Cardiac muscle cell (in vitro differentiated cells and primary cell): ENCODE measurements at places on chromosomes 16 and 17.
A peak's percentile ranks its signal among the peaks of the same experiment; 100 is the strongest.

GRCh38 chr17:80480248-80480647, 3.8 kb upstream of the NPTX1 start:
- no peaks in the 10 kb centered on the region for H3K36me3 ChIP-seq
- DNase-seq, result no peak
- no peak overlapping the region for H3K27ac ChIP-seq

DNA sequence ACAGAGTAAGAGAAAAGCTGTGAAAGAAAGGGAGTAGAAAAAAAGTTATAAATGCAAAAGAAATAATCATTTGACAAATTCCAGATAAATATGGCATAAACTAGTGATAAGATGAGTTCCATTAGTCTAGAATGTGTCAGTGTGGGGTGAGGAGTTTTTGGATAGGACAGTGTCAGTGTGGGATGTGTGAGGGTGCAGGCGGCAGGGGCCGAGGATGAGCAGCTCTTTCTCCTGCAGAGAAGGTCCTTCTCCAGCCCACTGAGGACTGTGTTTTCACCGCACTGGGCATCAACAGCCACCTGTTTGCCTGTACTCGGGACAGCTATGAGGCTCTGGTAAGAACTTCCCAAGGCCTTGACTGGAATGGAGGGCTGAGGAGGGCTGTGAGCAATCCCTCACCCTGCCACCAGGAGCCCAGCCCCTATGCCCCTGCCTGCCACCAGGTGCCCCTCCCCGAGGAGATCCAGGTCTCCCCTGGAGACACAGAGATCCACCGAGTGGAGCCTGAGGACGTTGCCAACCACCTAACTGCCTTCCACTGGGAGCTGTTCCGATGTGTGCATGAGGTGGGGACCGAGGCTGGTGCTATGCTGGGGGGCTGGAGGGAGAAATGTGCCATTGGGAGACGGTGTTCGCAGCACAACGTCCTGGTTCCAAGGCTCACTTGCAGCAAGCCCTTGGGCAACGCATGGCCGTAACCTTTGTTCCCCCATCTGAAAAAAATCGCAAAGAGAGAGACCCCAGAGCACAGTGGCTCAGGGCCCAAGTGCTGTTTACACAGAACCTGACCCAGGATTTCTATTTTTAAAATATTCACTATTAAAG, 13.1 kb downstream of the RAPGEFL1 start:
- H3K4me3 ChIP-seq, result no peak overlapping the region
- H3K36me3 ChIP-seq, result no peaks in the 10 kb centered on the region
- no peak for DNase-seq
- H3K4me1 ChIP-seq, result no peaks in the 10 kb centered on the region
- no peaks in the 10 kb centered on the region for H3K27me3 ChIP-seq

- H3K36me3 ChIP-seq, result no peaks in the 10 kb centered on the region
- peak; percentile 26 for DNase-seq
- H3K27ac ChIP-seq, result no peak overlapping the region
- no peaks in the 10 kb centered on the region for H3K27me3 ChIP-seq
- no peak overlapping the region for H3K4me3 ChIP-seq
- H3K4me1 ChIP-seq, result peaks cover 11% of the 10 kb centered on the region
These were observed 268.2 kb downstream of the STX8 start for GRCh38 chr17:9307313-9307998.

- peak; percentile 81 for DNase-seq
- H3K27ac ChIP-seq, result no peak overlapping the region
- no peaks in the 10 kb centered on the region for H3K27me3 ChIP-seq
- peaks cover 15% of the 10 kb centered on the region for H3K4me1 ChIP-seq
These were observed 2.3 kb downstream of the RPUSD1 start for GRCh38 chr16:785563-786535.

GRCh38 chr16:3118846-3119245, 6.5 kb downstream of the ZNF205 start:
- peaks cover 7% of the 10 kb centered on the region for H3K36me3 ChIP-seq
- H3K27me3 ChIP-seq, result no peaks in the 10 kb centered on the region
- H3K4me3 ChIP-seq, result no peak overlapping the region
- no peak for DNase-seq

DNA sequence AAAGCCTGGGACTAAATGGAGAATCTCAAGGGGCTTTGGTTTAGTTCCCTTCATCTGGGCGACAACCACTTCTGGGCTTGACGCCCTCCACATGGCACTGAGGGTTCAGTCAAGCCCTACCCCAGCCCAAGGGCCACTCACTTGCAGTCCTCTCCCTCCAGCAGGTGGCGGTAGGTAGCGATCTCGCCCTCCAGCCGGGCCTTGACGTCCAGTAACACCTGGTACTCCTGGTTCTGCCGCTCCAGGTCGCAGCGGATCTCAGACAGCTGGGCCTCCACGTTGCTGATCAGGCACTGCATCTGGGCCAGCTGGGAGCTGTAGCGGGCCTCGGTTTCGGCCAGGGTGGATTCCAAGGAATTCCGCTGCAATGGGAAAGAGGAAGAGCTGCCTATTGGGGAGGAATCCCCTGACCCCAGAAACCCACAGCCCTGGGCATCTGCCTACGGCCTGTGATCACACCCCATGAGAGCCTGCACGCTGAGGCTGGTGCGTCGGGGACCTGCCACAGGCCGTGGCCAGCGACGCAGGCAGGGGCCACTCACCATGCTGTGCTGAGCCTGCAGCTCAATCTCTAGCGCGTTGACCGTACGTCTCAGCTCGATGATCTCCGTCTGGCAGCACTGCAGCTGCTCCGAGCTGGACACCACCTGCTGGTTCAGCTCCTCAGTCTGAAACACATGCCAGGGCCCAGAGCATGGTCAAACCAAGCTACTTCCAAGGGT, 2.7 kb downstream of the KRT36 start:
- no peak overlapping the region for H3K4me3 ChIP-seq
- H3K36me3 ChIP-seq, result no peaks in the 10 kb centered on the region
- no peaks in the 10 kb centered on the region for H3K4me1 ChIP-seq
- no peak for DNase-seq
- H3K27me3 ChIP-seq, result peaks cover 7% of the 10 kb centered on the region

DNA sequence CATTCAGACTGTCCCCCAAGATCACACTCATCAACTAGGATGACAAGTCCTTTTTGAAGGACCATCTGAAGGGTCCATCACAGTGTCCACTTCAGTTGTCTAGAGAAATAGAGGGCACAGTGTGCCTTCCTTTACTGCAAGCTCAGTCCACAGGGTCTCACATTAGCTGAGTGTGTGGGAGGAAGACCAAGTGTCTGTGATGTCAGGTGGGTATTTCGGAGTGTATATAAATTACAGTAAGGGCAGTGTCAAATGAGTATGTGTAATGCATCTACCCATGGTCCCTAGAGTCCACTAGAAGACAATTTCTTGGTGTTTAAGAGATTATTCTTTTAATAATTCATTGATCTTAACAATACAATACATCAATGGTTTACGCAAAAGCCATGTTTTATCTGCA, 272.2 kb downstream of the CDH13 start:
- no peaks in the 10 kb centered on the region for H3K4me1 ChIP-seq
- no peaks in the 10 kb centered on the region for H3K27me3 ChIP-seq
- H3K4me3 ChIP-seq, result no peak overlapping the region
- no peak overlapping the region for H3K27ac ChIP-seq

DNA sequence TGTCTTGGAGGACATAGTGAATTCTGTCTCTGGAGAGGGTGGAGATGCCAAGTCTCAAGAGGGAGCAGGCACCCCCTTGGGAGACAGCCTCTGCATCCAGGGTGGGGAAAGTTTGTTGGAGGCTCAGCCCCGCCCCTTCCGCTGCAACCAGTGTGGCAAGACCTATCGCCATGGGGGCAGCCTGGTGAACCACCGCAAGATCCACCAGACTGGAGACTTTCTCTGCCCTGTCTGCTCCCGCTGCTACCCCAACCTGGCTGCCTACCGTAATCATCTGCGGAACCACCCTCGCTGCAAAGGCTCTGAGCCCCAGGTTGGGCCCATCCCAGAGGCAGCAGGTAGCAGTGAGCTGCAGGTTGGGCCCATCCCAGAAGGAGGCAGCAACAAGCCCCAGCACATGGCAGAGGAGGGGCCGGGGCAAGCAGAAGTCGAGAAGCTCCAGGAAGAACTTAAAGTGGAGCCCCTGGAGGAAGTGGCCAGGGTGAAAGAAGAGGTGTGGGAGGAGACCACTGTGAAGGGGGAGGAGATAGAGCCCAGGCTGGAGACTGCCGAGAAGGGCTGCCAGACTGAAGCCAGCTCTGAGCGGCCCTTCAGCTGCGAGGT, 5.2 kb downstream of the ZNF646 start:
- no peak overlapping the region for H3K27ac ChIP-seq
- no peak overlapping the region for H3K4me3 ChIP-seq
- no peaks in the 10 kb centered on the region for H3K4me1 ChIP-seq

DNA sequence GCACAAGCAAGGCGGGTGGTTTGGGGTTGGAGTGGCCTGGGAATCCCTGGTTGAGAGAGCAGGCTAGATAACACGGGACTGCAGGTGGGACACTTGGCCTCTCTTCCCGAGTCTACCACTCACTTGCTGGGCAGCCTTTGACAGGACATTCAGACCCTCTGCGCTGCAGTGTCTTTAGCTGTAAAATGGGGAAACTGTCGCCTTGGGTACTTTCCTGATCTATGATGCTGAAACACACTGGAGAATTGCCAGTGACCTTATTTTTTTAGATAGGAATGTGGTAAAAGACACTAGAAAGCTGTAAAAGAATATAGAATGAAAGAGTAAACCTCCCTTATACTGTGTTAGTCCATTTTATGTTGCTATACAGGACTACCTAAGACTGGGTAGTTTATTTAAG, 30.5 kb downstream of the KSR1 start:
- no peak overlapping the region for H3K4me3 ChIP-seq
- H3K27me3 ChIP-seq, result no peaks in the 10 kb centered on the region
- no peaks in the 10 kb centered on the region for H3K36me3 ChIP-seq
- peaks cover 21% of the 10 kb centered on the region for H3K4me1 ChIP-seq

- no peak for DNase-seq
- no peak overlapping the region for H3K27ac ChIP-seq
- H3K4me3 ChIP-seq, result no peak overlapping the region
- H3K36me3 ChIP-seq, result peaks cover 32% of the 10 kb centered on the region
These were observed 21.3 kb downstream of the UBN1 start for GRCh38 chr16:4868535-4868934.

DNA sequence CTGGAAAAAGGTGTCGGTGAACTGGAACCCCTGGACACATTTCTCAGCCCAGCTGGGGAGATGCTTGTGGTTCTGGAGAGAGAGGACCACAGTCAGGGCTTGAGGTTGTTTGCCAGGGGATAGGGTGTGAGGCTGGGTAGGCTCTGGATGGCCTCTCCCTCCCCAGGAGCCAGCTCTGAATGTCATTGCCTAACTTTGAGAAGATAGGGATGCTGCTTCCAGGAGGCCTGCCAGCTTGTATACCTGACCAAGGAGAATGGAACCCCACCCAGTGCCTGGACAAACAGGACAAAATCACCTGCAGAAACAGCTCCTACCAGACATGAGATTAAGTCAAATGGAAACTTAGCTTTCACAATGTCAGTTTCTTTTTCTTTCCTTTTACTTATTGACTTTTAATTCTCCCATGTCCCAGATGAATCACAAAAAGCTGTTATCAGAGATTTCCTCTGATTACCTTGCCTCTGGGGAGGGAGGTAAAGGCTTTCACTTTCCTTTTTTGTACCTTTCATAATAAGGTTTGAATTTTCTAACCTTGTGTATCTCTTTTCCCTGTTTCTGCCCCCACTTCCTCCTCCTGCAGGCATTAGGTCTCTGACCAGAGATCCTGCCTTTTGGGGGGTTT, 29.8 kb upstream of the PLLP start:
- H3K27ac ChIP-seq, result no peak overlapping the region
- H3K36me3 ChIP-seq, result no peaks in the 10 kb centered on the region
- no peak for DNase-seq
- no peaks in the 10 kb centered on the region for H3K27me3 ChIP-seq
- H3K4me1 ChIP-seq, result peaks cover 8% of the 10 kb centered on the region

GRCh38 chr17:78226055-78226758, 5.2 kb upstream of the TMEM235 start:
- no peak for DNase-seq
- no peaks in the 10 kb centered on the region for H3K36me3 ChIP-seq
- H3K4me1 ChIP-seq, result no peaks in the 10 kb centered on the region
- no peak overlapping the region for H3K4me3 ChIP-seq
- H3K27me3 ChIP-seq, result peaks cover 25% of the 10 kb centered on the region
- no peak overlapping the region for H3K27ac ChIP-seq

GRCh38 chr17:67130768-67131167, 86.4 kb downstream of the CACNG1 start:
- DNase-seq, result no peak
- no peaks in the 10 kb centered on the region for H3K4me1 ChIP-seq
- no peak overlapping the region for H3K4me3 ChIP-seq
- H3K27ac ChIP-seq, result no peak overlapping the region
- no peaks in the 10 kb centered on the region for H3K27me3 ChIP-seq
- peaks cover 12% of the 10 kb centered on the region for H3K36me3 ChIP-seq

DNA sequence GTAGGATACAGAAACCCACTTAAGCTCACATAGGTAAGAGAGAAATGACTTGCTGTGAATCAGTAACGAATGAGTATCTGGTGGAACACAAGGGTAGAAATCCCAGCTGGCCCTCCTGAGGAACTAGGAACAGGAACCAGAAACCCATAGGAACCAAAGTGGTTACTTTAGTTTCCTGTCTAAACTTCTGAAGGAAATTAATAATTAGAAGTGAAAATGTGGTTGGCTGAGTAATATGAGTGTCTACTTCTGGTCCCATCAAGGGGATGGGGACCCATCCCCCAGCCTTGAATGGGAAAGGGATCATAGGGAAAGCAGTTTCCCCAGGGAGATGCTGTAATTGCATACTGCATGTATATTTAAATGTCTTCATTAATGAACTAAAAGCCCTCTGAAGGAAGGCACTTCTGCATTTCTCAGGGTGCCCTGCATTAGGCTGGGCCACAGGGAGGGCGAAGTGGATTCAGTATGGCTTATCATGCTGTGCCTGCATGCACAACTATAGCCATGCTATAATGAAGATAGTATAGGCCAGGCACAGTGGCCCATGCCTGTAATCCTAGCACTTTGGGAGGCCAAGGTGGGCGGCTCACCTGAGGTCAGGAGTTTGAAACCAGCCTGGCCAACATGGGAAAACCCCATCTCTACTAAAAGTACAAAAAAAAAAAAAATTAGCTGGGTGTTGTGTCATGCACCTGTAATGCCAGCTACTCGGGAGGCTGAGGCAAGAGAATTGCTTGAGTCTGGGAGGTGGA, 45.6 kb downstream of the CYB5B start:
- no peak overlapping the region for H3K27ac ChIP-seq
- no peaks in the 10 kb centered on the region for H3K36me3 ChIP-seq
- no peak for DNase-seq
- no peak overlapping the region for H3K4me3 ChIP-seq

DNA sequence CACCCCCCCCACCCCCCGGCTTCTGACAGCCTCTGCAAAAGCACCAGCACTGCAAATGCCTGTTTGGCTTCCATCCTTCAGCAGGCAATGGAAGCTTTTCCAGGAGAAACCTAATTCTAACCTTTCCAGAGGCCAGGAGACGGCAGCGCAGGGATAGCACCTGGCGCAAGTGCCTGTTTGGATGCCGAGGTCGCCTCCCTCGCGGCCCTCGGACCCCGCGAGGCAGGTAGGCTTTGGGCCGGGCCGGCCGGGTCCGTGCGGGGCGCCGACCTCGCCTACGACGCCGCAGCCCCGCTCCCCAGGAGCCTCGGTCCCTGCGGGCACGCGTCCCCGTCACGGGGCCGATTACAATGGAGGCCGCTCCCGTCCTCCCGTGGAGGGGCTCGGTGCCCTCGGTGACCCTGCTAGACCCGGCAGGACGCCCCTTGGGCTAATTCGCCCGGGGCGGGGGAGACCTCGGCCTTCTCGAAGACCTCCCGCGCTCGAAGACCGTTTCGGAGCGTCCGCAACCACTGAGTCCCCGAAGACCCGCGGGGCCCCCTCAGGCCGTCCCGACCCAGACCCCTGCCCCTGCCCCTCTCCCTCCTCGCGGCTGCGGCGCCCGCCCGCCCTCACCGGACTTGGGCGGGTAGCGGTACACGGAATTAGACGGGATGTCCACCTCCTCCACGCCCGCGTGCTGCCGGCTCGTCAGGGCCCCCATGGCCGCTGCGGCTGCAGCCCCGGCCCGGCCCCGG, 587 bp downstream of the RNF157 start:
- peaks cover 29% of the 10 kb centered on the region for H3K27me3 ChIP-seq
- DNase-seq, result no peak
- peak overlapping the region; percentile 47 for H3K4me3 ChIP-seq
